ENCODE measurements at places on chromosomes 12 and 14. TPM values are rescaled to one million over a fixed set of nuclear protein-coding genes. Genes with fewer than 3 reads are reported as not detected.

The AMN gene
- total RNA-seq, result under 0.01 TPM

The PKP2 gene
- total RNA-seq, result 7.3 TPM

The SLC39A2 gene
- not detected for total RNA-seq

GRCh38 chr14:62631176-62631575 lies 414.1 kb downstream of the KCNH5 start:
- no peak for DNase-seq

GRCh38 chr14:55715889-55716288 lies 135.9 kb downstream of the KTN1 start:
- no peak for DNase-seq

- no peak for DNase-seq
Observed at GRCh38 chr12:75525263-75525662, 13.9 kb upstream of the KRR1 start.
